ENCODE measurements at places on chromosomes 13 and 19. TPM values are rescaled to one million over a fixed set of nuclear protein-coding genes. Genes with fewer than 3 reads are reported as not detected.
A peak's percentile ranks its signal among the peaks of the same experiment; 100 is the strongest.

- no peak for DNase-seq
Observed at GRCh38 chr13:79258489-79258888, 147.6 kb downstream of the RBM26 start.

The PLK5 gene
- total RNA-seq: not detected

GRCh38 chr19:35879770-35880317, 11.5 kb downstream of the APLP1 start:
- DNase-seq: peak; percentile 95

- DNase-seq: no peak
Observed at GRCh38 chr13:28641600-28641926, 17.4 kb upstream of the POMP start.

- peak; percentile 85 for DNase-seq
Observed at GRCh38 chr19:13104360-13104847, 1.7 kb upstream of the LYL1 start.

DNA sequence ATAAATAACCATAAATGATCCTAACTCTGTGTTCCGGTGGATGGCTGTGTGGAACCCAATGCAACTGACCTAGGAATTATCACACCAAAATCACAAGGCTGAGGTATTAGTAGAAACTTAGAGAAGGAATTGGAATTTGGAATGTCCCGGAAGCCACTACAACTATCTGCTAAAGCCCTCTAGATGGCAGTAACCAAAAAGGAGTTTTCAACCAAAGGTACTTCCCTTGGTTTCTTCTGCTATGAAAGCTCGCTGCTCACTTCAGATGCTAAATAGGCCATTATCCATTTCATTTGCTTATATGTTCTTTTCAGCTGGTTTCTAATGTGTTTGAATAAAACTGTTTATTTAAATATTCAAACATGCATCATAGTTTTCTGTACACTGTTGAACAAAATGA, 1589.1 kb upstream of the SPRY2 start:
- DNase-seq: no peak

DNA sequence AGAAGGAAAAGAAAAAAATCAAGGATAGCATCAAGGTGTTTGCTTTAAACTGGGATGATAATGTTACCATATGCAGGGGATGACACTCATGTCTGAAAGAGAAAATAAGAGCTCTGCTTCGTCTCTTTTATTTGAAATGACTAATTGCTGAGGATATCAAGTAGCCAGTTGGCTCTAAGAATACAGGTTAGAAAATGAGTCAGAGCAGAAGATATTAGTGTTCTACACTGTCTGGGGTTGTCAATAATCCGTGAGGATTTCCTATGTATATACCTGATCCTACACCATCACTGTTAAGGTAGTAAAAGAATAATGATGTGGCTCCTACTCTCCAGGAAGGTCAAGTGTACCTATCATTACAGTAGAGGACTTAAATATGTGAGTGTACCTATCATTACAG, 562.5 kb downstream of the GPC6 start:
- no peak for DNase-seq

DNA sequence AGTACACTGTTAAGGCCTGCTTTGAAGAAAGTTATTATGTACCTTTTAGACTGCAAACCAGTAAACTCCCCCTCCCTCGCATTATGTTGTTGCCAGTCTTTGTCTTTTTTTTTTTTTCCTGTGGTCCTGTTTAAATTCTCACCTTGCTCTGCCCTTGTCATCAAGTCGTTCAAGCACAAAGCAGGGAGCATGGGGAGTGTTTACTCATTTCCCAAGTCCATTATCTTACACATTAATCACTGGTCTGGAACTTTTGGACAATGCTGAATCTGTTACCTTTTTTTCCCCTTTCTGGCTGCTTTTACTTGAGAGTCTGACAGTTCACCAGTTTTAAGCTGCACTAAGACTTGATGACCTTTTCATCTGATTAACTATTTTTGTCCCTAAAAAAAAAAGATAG, 108.2 kb downstream of the DACH1 start:
- DNase-seq: no peak

- no peak for DNase-seq
Observed at GRCh38 chr13:36870050-36870692, 49.9 kb downstream of the SMAD9 start.

DNA sequence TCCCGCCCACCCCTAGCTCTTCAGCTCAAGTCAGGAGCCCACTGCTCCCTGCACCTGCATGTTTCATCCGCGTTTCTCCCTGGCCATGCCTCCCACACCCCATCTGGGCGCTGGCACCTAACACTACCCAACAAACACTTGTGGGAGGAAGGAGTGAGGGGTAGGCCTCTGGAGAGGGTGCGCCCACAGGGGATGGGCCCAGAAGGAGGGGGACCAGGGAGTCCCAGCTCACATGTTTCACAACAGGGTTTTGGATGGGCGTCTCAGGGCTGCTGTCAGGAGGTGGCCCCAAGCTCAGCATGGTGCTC, 12.1 kb upstream of the TMEM86B start:
- no peak for DNase-seq

DNA sequence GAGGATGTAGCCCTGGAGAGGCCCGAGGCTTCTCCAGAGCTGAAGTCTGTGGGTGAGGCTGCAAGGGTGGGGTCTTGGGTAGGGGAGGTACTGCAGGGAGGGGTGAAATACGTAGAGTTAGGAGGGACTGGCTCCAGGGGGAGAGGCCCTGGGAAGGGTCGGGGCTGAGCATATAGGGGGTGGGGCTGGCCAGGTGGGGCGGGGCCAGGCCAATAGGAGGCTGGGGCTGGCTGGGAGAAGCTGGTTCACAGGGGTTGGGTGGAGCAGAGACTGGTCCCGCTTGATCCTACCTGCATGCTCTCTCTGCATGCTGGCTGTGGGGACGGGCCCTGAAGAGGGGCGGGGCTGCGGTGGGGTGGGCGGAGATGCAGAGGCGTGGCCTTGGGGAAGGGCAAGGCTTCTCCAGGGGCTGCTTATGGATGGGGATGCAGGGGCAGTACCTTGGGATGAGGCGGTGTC, 51.9 kb downstream of the CELF5 start:
- DNase-seq: no peak

DNA sequence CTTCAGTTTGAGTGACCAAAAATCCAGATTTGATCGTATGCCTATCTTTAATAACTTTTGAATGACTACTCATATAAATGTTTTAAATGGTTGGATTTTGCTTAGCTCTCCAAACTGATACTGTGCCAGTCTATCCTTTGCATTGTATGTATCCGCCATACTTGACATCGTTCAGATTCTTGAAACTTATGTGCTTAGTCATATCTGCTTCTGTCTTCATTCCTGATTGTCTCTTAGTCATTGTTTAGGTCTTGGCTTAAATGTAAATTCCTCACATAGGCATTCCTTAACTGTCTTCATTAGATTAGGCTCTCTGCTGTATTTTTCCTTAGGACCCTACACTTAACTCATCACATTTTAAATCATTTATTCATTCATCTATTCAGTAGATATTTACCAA, 126.0 kb downstream of the PCCA start:
- DNase-seq: no peak

DNA sequence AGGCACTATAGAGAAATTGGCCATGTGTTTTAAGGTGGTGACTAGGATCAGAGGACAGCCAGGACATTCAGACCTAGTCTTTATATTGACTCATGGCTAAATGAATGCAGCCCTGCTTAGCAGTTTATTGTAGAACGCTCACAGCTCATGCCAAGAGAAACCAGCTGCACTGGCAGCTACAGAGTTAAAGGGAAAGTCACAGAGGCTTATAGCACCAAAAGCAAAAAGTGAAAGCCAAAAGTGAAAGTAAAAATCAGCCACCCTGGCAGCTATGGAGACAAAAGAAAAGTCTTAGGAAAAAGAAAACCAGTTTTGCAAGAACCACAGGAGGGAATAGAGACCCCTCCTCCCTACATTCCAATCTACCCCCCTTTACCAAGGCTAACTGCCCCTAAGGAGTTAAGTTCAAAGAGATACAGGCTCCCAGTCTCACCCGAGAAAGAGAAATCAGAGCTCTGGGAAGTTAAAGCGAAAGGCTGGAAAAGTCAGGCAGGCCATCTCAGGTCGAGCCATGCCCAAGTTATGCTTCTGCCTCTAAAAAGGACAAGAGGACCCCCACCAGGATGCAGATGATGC, 99.0 kb downstream of the ZNF429 start:
- no peak for DNase-seq

The WASF3 gene
- 16.1 TPM for total RNA-seq

The ATP1A3 gene
- 235 TPM for total RNA-seq

The MEIOSIN gene
- total RNA-seq: 0.24 TPM

The APC2 gene
- 0.21 TPM for total RNA-seq

DNA sequence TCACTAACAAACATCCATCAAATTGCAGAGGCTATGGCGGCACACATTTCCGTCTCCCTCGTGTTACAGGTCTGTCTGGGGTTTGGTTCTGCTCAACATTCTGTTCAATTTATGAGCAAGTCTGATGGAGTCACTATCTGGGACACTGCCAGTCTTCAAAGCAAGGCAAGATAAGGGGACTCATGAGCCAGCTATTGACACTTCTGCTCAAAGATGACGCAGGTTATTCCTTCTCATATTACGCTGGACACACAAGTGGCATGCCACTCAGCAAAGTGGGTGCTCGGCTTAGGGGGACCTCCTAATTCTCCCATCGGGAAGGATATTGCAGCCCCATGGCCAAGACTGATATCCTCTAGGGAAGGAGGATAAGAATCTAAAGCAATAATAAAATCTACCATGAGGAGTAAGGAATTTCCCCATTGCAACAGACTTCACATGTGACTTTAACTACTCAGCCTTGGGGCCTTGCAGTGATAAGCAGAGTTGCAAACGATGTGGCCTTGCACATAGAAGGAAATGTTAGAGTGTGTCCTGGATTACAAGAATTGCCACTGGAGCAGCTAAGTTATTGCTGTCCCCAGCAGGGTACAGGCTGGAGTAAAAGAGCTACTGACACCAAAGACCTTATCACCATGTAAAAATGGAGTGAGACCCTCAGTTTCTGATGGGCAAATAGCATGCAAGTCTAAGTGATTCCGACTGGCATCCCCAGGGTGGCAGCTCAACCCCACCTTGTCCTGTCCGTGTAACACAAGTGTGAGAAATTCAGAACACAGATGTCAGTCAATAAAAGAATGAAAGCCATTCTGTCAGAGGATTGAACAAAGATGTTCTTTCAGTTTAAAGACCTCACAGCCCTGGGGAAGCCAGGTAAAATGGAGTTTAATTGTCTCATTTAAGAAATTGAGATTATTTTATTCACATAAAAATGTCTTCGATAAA, 306.1 kb downstream of the IRS2 start:
- peak; percentile 34 for DNase-seq

GRCh38 chr19:13104848-13105711, 2.4 kb upstream of the LYL1 start:
- DNase-seq: no peak

GRCh38 chr13:86425170-86425815, 626.1 kb upstream of the SLITRK6 start:
- no peak for DNase-seq

The AMER2 gene
- total RNA-seq: not detected

DNA sequence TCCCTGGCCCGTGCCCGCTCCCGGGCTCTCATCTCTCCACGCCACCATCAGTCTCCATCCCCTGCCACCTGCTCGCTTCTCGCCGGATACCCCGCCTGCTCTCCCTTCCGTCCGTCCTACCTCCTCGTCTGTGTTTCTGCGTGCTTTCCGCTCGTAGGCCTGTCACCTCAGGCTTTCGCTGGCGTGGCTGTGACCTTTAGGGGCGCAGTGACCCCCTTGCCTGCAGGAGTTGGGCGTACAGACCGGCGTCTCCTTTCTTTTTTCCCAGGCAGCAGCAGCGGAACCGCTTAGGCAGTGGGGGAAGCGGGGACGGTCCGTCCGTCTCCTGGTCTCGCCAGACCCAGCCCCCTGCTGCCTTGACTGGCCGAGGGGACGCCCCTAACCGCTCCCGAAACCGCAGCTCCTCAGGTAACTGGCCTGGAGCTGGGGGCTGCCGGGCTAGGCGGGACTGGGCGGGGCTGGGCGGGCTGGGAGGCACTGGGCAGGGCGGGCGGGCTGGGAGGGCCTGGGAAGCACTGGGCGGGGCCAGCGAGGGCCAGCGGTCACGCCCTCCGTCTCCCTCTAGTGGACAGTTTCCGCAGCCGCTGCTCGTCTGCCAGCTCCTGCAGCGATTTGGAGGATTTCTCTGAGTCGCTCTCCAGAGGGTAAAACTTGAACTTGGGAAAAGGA, 6.3 kb downstream of the PGLYRP1 start:
- DNase-seq: peak; percentile 84

The EGLN2 gene
- total RNA-seq: 66.7 TPM

- no peak for DNase-seq
Observed at GRCh38 chr19:51258165-51259160, 7.6 kb downstream of the SIGLECL1 start.

DNA sequence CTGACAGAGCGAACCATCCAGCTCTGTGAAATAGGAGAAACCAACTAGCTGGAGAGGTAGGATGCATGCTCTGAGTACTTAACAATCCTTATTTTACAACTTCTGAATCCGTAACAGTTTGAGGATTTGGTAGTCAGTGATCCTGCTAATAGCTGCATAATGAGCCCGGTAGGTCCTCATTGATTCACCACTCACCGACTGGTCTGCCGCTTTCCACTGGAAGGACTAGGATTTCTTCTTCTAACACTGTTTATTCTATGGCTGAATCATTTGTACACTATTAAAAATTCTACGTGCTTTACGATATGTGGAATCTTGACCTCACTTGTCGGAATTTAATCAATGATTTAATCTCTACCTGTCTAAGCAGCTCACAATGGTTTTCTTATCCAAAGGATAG, 33.9 kb downstream of the SPATA13 start:
- no peak for DNase-seq

The DCUN1D2 gene
- 81.1 TPM for total RNA-seq

The MEDAG gene
- 9.6 TPM for total RNA-seq

GRCh38 chr13:102873653-102874052, 27.8 kb downstream of the ERCC5 start:
- DNase-seq: no peak

The CGB1 gene
- not detected for total RNA-seq

DNA sequence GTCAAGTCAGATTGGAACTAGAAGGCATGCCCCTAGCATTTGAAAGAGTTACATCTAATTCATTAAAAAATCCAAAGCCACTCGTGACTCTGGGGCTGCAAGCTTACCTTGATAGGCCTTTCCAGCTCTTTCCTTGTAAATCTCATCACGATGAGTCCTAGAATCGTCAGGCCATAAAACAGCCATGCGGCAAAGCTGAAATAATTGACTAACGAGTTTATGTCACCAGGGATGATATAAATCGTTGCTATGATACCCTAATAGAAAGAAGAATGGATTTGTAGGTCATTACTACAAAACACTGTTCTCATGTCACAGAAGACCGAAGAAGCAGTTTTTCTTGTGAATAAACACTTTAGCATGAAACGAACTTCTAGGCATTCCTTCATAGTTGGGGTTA, 27.5 kb downstream of the SLC7A9 start:
- no peak for DNase-seq

GRCh38 chr13:44032802-44033201, 153.1 kb downstream of the LACC1 start:
- no peak for DNase-seq

- DNase-seq: no peak
Observed at GRCh38 chr13:93029536-93029935, 197.1 kb upstream of the GPC6 start.

- DNase-seq: no peak
Observed at GRCh38 chr13:75469047-75469446, 12.9 kb downstream of the TBC1D4 start.

Data from left cardiac atrium (tissue), 4 donors.